Lung (tissue), 17 donors: ENCODE measurements at places on chromosomes 6 and 20. TPM values are rescaled to one million over a fixed set of nuclear protein-coding genes. Genes with fewer than 3 reads are reported as not detected.

GRCh38 chr20:60066438-60066823 lies 108.2 kb downstream of the CDH26 start:
- no peak overlapping the region for H3K27ac ChIP-seq
- H3K36me3 ChIP-seq = no peaks in the 10 kb centered on the region
- no peaks in the 10 kb centered on the region for H3K27me3 ChIP-seq
- H3K4me1 ChIP-seq = peaks cover 13% of the 10 kb centered on the region
- no peak for DNase-seq

Gene PLEKHG1
- total RNA-seq = 42.0 TPM

Gene LGSN
- 1.5 TPM for total RNA-seq

DNA sequence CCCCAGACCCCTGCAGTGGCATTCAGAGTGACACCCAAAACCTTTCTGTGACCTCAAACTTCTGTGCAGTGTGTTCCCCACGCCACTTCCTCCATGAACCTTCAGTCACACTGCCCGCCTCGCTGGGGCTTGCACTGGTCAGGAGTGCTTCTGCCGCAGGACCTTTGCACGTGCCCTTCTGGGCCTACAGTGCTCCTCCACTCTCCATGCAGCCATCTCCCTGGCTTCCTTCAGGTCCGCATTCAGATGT lies 27.1 kb downstream of the SYNJ2 start:
- H3K36me3 ChIP-seq = no peaks in the 10 kb centered on the region
- no peak overlapping the region for H3K27ac ChIP-seq
- no peak overlapping the region for H3K4me3 ChIP-seq
- H3K4me1 ChIP-seq = peaks cover 28% of the 10 kb centered on the region
- DNase-seq = no peak

GRCh38 chr20:25083141-25083772 lies 1.3 kb upstream of the VSX1 start:
- no peaks in the 10 kb centered on the region for H3K4me1 ChIP-seq
- H3K4me3 ChIP-seq = no peak overlapping the region
- no peak for DNase-seq
- no peak overlapping the region for H3K27ac ChIP-seq
- H3K27me3 ChIP-seq = peaks cover 19% of the 10 kb centered on the region

Gene LAMA2
- 105 TPM for total RNA-seq

Gene CDH4
- total RNA-seq = 2.1 TPM

DNA sequence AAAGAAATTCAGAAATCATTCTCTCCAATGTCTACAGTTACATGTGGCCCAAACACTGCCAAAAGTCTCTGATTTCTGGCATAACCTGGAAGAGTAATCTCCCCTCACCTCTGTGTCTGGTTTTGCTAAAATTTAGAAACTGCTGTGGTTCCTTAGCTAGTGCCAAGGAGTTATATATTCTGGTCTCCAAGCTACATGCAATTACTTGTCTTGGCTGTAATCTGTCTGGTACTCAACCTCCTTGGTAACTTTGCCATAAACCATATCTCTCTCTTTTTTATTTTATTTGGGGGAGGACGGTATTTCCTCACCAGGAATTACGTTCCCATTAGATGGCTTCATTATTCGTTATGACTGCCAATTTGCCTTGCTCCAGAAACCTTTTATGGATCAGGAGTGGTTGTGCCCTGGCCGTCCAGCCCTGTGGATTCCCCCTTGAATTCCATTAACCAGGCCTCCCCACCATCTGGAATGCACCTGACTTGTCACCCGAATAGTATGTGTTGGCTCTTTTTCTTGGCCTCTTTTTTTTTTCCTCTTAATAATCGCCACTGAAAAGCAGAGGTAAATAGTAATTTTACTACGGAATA lies 400.0 kb downstream of the CD83 start:
- no peak overlapping the region for H3K27ac ChIP-seq
- no peak overlapping the region for H3K4me3 ChIP-seq
- no peaks in the 10 kb centered on the region for H3K27me3 ChIP-seq
- H3K4me1 ChIP-seq = no peaks in the 10 kb centered on the region

GRCh38 chr6:156686995-156687788 lies 90.0 kb upstream of the ARID1B start:
- DNase-seq = peak; percentile 90
- H3K4me3 ChIP-seq = peak overlapping the region; percentile 74
- H3K27ac ChIP-seq = peak overlapping the region; percentile 98
- H3K4me1 ChIP-seq = peaks cover 6% of the 10 kb centered on the region
- H3K36me3 ChIP-seq = no peaks in the 10 kb centered on the region

DNA sequence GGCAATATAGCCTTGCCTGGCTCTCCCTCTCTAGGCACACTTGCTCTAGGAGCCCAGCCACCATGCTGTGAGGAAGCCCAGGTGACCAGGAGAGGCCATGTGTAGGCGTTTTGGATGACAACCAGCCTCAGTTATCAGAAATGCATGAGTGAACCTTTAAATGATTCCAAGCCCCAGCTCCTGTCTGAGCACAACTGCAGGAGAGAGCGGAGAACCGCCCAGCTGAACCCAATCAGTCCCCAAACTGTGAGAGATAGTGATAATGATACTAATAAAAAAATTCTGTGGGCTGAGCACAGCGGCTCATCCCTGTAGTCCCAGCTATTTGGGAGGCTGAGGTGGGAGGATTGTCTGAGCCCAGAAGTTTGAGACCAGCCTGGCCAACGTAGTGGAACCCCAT lies 83.8 kb upstream of the TOX2 start:
- no peaks in the 10 kb centered on the region for H3K4me1 ChIP-seq
- no peaks in the 10 kb centered on the region for H3K27me3 ChIP-seq
- H3K36me3 ChIP-seq = no peaks in the 10 kb centered on the region
- H3K4me3 ChIP-seq = no peak overlapping the region

- H3K27ac ChIP-seq = no peak overlapping the region
- H3K4me1 ChIP-seq = no peaks in the 10 kb centered on the region
- no peak overlapping the region for H3K4me3 ChIP-seq
Measured at GRCh38 chr6:111210194-111210728, 123.0 kb downstream of the SLC16A10 start.

GRCh38 chr6:135180542-135181332 lies at the start of gene MYB:
MYB (plus strand) TSS chr6:135181308; CDS start chr6:135181514, 206 bp downstream.
- H3K4me3 ChIP-seq = peak within 1 kb of the TSS; percentile 53
- peaks cover 3% of the 10 kb centered on the region for H3K4me1 ChIP-seq
- no peak within 1 kb of the TSS for H3K27ac ChIP-seq
- H3K36me3 ChIP-seq = no peaks in the 10 kb centered on the region
- DNase-seq = peak; percentile 64

DNA sequence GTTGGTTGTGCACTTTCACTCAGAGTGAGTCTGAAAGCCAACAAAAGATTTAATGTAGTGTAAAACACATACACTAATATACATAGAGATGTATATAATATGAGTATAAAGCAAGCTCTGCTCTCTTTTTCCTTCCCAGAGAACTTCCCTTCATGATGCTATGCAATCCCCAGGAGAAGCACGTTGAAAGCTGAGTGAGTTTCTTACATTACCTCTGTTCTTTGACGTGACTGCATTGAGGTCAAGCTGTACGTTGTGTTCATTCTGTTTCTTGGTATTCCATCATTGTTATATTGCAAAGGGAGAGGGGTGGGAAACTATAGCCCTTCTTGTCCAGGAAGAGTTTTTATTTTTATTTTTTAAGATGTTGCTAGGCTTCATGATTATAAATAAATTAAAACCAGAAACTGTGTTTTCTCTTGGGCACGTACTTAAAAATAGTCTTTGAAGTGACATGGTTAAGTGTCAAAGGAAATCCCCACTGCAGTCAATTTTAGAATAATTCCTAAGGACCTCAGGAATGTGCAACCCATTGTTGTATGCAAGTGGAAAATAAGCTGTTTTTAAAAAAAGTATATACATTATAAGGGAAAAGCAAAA lies 651.0 kb downstream of the CD109 start:
- H3K4me3 ChIP-seq = no peak overlapping the region
- H3K4me1 ChIP-seq = no peaks in the 10 kb centered on the region
- H3K27ac ChIP-seq = no peak overlapping the region
- H3K27me3 ChIP-seq = no peaks in the 10 kb centered on the region
- no peaks in the 10 kb centered on the region for H3K36me3 ChIP-seq
- no peak for DNase-seq
